ENCODE measurements at places on chromosomes 7 and 10.
A peak's percentile ranks its signal among the peaks of the same experiment; 100 is the strongest.

GRCh38 chr7:96321031-96321657 is 754 bp downstream of the SLC25A13 start:
- peak; percentile 71 for DNase-seq

DNA sequence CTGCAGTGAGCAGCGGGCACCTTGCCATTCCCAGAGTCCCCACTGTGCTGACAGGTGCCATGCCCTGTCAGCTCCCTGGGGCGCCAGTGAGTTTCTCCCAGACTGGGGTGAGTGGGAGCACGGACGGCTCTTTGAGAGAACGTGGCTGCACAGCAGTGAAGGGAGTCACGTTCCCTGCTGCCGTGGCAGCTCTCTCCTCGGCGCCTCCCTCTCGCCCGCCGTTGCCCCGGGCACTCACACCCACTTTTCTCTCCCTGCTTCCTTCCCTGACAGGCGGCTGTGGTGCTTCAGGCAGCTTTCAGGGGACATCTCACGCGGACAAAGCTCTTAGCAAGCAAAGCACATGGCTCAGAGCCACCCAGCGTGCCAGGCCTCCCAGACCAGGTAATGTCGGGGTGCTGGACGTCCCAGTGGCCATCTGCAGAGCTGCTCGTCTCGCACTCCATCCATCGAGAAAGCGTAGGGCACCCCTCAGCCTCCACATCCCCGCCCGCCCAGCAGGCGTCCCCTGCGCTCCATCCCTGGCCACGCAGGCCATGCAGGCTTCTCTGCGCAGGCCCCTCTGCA is 27.1 kb upstream of the TTYH3 start:
- DNase-seq, result no peak

GRCh38 chr10:17984056-17984455 is 32.3 kb downstream of the SLC39A12 start:
- DNase-seq, result no peak

GRCh38 chr10:86139066-86139657 is 227.4 kb downstream of the GRID1 start:
- no peak for DNase-seq

- no peak for DNase-seq
Measured at GRCh38 chr7:34313289-34313688, 344.7 kb upstream of the NPSR1 start.

GRCh38 chr10:7953447-7953846 is 101.0 kb upstream of the GATA3 start:
- DNase-seq, result no peak

- no peak for DNase-seq
Measured at GRCh38 chr10:22338185-22338900, 7.0 kb upstream of the SPAG6 start.

DNA sequence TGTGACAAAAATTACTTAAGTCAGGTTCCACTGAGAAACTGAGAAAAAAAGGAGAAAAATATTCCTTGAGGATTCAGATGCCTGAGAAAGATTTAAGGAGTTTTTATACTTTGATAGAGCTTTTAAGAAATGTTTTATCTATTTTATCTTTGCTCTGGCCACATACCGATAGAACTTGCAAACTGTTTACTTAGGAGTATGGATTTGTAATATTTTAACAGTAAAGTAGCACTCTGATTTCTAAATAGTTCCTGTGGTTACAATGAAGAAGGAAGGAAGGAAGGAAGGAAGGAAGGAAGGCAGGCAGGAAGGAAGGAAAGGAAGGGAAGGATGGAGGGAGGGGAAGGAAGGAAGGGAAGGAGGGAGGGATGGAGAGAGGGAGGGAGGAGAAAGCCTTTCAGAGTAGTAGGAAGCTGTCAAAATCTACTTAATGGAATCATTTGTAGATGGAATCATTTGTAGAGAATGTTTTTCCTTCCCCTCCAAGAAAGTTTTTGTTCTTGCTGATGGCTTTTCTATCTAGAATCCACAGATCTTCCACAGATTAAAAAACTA is 489.0 kb upstream of the ANKRD30A start:
- no peak for DNase-seq

- DNase-seq, result no peak
Measured at GRCh38 chr10:79488870-79489269, 23.5 kb upstream of the EIF5AL1 start.

DNA sequence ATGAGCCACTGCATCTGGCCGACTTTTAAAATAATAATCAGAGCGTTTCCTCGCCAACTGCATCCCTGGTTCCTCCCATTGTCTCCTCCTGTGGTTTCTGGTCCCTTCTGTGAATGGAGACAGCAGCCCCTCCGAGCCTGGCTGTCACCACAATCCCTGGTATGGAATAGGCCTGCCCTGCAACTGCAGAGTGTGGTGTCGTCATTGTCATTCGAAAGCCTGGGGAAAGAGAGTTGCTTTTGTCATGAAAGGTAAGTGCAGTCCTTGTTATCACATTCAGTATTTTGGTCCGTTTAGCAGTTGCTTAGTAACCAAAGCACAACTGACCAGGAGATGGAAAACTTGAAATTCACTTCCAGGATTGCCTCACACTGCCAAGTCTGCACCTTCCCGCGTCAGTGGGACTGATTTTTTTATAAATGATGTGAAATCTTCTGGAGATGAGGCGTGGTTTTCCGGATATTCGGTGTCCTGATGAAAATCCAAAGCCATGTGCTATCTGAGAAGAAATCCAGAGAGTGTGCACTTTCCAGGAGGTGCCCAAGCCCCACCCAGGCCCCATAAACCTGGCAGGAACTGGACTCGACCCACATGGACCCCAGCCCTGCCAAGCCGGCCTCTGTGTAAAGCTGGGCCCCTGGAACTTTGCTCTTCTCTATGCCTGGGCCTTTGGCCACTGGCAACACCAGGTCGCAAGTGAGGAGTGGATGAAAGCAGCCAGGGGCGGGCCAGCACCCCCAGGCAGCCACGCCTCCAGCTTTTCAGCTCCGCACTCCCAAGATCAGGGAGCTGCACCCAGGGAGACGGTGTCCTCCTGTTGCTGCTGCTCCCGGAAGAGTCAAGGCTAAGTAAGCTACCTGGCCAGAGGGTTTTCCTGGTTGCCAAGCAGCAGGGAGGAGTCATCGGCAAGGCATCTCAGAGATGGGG is 133.7 kb upstream of the SH2B2 start:
- DNase-seq, result no peak

- no peak for DNase-seq
Measured at GRCh38 chr10:85177767-85178166, 849.4 kb downstream of the CCSER2 start.

All from NCI-H510A treated with DMSO at 0.1 percent for 48 hours (cell line).